Progenitor cell of endocrine pancreas (in vitro differentiated cells): ENCODE measurements at places on chromosomes 7 and 10.

- no peak for DNase-seq
These were observed 22.0 kb upstream of the SLF2 start for GRCh38 chr10:100890673-100891317.

DNA sequence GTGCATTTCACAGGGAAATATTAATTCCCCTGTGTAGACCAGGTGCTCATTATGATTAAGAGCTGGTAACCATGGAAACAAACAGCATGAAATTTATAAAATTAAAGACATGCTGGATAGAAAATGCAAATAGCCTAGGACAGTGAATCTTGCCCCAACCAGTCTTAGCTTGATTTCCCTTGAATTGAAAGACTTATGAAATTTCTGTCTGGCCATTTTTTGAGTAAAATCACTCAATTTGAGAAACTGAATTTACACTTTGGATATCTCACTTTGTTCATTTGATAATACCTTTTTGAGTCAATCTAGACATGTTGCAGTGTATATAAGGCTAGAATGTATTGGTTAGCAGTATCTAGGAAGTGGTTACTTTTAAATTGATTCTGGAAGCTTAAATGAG, 4.4 kb upstream of the SMIM30 start:
- no peak for DNase-seq

- DNase-seq: no peak
These were observed 2.0 kb downstream of the COPS6 start for GRCh38 chr7:100090527-100091410.

GRCh38 chr7:37832194-37832593, 16.2 kb upstream of the NME8 start:
- no peak for DNase-seq

DNA sequence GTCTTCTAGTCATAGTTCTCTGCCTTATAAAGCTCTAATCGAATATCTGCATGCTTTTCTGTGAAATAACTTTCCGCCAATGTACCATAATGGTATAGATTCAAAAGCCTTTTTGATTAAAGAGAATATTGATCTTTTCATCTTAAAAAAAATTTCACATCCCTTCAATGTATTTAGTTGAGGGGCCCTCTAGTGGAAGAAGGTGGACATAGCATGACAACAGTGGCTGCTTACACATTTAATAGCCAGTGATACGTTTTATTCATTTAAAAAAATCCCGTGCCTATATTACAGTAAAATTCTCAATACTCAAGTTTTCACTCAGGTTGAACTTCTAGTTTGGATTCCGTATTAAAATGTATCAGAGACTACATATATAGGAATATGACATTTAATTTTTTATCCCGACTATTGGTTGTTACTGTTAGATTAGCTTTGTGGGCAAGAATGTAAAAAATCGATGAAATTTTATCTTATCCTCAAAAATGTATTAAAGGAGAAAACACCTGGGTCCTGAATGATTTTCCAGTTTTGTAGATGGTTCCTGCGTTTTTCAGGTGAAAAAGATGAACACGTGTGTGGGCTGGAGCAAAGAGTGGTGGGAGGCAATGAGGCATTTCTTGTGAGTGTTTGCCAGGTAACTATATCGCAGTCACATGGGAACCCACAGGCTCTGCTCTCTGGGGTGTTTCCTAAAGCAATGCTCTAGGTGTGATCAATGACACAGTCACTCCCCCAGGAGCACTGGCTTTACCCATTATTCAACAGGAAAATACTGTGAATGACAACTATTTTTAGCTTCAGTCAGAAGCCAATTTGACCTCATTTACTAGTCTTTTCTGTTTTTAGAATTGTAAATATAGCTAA, 24.1 kb upstream of the PNLIP start:
- peak; percentile 30 for DNase-seq

GRCh38 chr10:78160591-78160990, 126.9 kb downstream of the RPS24 start:
- DNase-seq: no peak

GRCh38 chr7:113824117-113824823, 94.5 kb downstream of the PPP1R3A start:
- no peak for DNase-seq

DNA sequence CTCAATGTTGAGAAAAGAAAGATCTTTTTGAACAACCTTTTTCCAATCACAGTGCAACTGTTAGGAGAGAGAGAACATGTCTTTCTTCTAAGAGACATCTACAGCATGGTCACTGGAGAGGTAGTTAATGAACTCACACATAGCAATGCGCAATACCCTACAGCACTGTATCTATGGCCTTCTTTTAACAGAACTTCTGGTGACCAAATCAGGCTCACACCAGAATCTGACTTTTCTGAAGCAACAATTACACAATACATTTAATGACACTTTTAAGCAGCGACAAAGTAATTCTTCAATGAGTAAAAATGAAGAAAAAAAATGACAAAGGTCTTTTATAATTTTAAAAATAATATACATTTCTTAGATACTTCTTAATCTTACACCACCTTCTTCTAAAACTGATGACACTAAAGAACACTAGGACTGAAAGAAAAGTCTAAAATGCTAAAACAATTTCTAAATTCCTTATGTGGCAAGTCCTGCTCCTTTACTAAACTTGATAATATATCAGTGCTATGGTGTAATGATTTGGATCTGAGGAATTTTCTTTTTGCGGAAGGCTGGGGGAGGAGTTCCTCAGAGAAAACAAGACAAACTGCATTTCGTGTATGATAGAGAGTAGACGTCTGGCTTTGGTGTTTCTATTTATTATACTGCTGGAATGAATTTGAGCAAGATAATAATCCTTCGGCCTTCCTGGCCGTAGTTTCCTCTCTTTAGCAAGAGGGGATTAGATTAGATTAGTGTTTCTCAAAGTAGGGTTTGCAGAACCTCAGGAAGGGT, 166.3 kb downstream of the ZNF438 start:
- DNase-seq: no peak

DNA sequence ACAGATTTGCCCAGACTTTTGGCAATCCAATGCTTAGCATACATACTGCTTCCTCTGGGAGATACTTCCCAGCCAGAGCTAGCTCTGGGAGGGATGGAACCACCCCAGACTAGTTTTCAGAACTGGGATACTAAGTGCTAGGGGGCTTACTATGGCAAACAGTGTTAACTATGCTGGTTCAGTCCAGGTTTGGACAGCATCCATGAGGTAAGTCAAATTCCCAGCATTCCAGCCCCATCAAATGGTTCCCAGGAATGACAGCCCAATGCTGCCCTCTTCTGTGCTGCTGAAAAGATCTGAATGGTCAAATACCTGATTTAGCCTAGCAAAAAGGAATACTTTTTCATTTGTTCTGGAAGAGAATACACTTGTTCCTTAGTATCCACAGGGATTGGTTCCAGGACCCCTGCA, 141.7 kb upstream of the CCDC6 start:
- DNase-seq: no peak

- DNase-seq: no peak
These were observed 12.6 kb upstream of the CPVL start for GRCh38 chr7:29158795-29159423.

DNA sequence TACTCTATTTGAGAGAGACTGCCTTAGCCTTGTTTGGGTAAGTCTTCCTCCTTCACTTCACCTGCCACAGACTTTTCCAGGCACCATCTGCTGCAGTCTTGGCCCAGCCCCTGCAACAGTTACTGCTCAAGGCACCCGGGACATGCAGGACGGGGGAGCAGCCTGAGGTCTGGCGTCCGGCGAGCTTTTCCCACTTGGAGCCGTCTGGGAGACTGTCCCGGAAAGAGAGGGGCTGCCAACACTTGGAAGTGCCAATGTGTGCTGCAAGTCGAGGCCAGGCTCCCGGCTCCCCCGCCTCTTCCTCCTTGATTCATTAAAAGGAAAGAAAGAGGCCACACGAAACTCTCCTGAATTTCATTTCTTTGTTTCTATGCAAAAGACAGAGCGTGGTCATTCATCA, 13.7 kb downstream of the HTRA1 start:
- no peak for DNase-seq

DNA sequence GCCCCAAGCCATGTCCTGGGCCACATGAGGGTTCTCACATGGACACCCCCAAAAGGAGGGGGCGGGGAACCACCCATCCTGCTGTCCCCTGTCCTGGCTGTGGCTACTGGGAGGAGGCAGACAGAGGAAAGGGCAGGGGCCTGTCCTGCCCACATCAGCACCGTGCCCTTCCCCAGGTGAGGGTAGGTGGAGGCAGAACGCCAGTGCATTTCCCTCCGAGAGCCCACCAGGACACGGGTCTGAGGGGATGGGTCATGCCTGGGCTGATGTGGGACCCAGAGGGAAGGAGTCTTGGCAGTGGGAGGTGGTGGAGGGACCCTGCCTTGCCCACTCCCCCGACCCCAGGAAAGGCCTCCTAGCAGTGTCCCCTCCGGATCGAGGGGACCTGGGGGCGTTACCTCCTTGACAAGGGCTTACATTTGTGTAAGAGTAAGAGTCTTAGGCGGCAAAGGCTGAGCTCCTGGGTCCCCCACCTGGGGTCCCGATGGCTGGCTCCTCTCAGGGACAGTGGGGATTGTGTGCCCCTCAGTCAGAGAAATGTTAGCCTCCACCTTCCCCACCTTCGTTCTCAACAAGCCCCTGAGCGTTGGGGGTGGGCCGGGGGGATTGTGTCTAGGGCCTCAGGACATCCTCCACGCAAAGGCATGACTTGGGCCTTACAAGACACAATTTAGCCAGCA, 6.1 kb downstream of the CRYGN start:
- DNase-seq: no peak

GRCh38 chr10:36764823-36765222, 360.6 kb upstream of the ANKRD30A start:
- no peak for DNase-seq

DNA sequence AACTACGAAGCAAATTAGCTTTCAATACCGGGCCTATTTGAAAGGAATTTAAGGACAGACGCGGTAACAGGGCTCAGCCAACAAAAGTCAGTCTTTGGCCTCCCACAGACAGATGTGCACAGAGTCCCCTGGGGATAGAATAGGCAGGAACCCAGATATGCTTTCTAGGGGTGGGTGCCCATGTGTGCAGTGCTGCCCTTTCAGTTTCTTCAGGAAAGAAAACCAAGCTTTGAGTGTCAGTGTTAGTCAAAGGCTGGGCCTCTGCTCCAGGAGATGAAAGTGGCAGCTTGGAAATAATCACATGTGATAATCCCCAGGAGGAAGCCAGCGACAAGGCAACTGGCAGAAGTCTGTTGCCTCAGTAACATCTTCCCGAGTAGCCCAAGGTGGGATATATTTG, 43.8 kb upstream of the CSTF2T start:
- no peak for DNase-seq

GRCh38 chr10:50575477-50576244, 48.1 kb downstream of the SGMS1 start:
- no peak for DNase-seq

GRCh38 chr7:108205311-108205710, 75.2 kb upstream of the LAMB4 start:
- no peak for DNase-seq

- DNase-seq: no peak
These were observed 134.4 kb upstream of the AGK start for GRCh38 chr7:141416650-141417270.

- DNase-seq: no peak
These were observed 4.2 kb downstream of the SUN1 start for GRCh38 chr7:836429-836828.

DNA sequence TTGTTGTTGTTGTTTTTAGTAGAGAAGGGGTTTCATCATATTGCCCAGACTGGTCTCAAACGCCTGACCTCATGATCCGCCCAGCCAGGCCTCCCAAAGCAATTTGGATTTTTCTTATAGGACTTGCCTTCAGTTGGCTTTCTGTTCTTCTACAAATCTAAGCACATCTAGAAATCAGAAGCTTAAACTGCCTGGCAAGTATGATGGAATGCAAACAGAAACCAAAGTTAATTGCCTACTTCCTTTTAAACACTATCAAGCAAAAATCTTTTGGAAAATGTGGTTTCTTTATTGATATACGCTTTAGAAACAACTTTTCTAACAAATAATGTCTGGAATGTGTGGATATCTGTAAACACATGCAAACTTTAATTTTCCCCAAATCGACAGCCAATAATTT, 64.9 kb downstream of the USP6NL start:
- no peak for DNase-seq

GRCh38 chr7:23915236-23915635, 205.2 kb downstream of the STK31 start:
- DNase-seq: no peak

- DNase-seq: no peak
These were observed 135.0 kb upstream of the INHBA start for GRCh38 chr7:41837916-41838315.

DNA sequence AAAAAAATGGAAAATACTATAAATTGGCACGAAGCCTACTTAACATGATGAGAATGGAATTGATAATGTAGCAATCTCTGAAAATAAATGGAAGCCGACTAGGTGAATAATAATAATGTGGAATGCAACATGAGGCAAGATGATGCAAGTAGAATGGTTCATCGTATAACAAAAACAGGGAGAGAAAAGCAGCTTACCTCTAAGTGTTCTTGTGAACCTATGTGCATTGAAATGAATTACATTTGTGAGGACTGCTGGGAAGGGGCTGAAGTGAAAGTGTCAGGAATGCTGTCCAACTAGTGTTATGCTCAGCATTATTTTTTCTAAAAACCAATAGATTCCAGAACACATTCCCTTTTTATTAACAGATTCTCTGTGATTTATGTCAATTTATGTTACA, 440.6 kb upstream of the LRRN3 start:
- DNase-seq: no peak

- DNase-seq: no peak
These were observed 38.6 kb downstream of the CDC14C start for GRCh38 chr7:48962821-48963505.

DNA sequence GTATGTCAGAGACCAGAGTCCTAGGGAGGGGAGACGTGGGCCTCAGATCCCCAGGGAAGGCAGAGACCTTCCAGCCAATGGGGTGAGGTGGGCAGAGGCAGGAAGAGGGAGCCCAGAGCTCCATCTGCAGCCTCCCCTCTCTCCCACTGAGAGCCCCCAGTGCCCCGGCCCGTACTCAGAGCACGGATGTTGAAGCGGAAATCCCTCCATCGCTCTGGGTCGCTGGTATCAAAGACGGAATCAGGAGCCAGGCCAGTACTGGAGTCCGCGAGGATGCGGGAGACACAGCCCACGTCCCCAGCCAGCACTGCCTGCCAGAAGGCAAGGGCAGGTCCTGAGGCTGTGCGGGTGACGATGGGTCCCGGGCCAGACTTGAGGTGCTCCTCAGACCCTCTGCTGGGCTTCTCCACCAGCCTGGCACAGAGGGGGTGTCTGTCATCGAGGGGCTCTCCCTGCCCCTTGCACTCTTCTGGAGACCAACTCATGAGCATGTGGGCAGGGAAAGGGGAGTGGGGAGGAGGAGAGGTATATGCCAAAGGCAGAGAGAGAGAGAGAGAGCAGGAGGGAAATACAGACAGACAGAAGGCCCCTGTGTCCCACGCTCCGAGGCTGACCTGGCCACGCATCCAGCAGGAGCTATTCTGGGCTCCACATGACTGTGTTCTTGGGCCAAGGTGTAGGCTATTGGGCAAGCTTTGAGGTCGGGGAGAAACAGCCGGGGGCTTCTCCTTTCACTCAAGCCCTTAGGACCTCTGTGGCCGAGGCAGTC, at the start of gene ASB10:
Gene ASB10 (minus strand): TSS at position 611 of the 769 bp plus-strand sequence. CDS start 120 bp downstream, at position 491.
- no peak for DNase-seq
